ENCODE measurements at places on chromosomes 2 and 18.

GRCh38 chr2:132725148-132725547 is 55.1 kb upstream of the LYPD1 start:
- no peak for DNase-seq

DNA sequence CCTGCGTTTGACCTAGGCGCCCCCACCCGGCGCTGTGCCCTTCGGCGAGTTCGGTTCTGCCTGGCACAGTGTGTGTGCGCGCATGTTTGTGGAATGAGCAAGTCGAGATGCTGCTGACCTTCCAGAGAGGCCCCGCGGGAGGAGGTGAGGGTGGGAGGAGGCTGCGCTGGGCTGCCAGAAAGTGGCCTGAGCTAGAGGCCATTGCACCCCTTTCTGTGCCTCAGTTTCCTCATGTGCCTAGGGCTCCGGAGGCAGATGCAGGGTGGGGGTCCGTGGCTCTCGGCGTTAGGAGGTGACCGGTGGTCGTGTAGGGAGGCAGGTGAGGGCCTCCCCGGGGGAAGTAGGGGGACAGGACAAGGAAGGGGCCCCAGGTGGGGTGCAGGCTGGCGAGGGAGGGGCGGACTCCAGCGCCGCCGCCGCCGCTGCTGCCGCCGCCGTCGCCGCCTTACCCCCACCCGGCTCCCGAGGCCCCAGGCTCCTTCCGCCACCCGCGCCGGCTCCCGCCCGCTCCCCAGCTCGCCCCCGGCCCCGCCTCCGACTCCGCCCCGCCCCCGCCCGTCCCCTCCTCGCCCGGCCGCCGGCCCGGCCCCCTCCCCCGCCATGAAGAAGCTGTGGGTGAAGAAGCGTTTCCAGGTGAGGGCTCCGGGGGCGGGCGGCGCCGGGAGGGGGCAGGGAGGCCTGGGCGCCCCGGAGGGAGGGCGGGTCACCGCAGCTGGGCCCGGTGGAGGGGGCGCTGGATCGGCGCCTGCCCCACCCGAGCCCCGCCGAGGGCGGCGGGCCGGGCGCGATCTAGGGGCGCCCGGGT is 7.0 kb downstream of the SPEG start:
- no peak for DNase-seq

DNA sequence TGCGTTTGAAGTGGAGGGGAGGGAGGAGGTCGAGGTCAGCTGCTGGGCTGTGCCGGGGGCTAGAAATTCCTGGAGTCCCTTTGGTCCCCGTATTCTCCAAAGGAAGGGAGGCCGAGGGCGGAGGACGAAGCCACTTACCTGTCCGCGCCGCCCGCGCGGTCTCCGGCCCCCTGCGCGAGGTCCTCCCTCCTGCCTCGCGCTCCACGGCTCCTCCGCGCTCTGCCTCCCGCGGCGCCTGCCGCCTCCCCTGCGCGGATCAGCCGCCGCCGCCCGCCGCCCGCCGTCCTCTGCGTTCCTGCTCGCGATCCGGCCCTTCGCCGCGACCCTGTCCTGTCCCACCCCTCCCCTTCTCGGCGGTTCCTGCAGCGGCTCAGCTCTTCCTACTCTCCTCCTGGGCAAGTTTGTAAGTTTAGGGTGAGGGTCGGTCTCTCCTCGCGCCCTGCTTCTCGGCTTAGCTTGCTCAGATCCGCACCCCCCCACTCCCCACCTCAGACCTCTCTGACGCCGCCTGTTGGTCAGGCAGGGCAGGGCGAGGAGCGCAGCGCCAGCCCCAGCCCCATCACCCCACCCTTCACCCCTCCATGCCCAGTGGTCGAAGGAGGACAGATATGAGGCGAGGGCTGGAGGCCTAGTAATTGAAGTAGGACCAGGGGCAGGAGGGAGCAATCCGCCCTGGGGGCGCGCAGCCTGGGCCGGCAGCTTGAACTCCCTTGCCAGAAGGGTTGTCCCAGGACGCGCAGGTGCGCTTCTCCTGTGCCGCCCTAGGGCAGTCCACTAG is 9.7 kb upstream of the SKOR2 start:
- DNase-seq, result no peak

- DNase-seq, result no peak
These were observed 13.4 kb downstream of the UBXN2A start for GRCh38 chr2:23953625-23954024.

DNA sequence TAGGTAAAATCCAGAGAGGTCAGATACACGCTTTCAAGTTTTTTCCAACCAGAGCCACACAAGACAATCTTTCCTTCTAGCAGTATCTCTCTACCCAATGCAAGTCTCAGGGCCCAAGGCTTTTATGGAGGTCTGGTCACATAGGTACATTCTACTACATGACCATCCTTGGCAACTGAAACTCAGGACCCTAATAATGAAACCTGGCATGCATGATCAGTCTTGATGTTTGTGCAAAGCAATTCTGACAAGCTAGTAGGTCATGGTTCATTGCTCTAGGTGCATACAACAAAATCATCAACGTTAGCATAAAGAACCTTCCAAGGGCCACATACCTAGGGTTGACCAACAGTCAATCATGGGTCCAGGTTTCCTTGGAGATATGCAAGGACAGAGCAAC is 33.2 kb upstream of the CCDC88A start:
- DNase-seq, result no peak

Measured in stimulated activated CD4-positive, alpha-beta T cell treated with anti-CD3 and anti-CD28 coated beads, TNF-alpha, amount 100 ng/mL, for 48 hours (primary cell).